ENCODE measurements at places on chromosomes 7 and 10. TPM values are rescaled to one million over a fixed set of nuclear protein-coding genes. Genes with fewer than 3 reads are reported as not detected.

DNA sequence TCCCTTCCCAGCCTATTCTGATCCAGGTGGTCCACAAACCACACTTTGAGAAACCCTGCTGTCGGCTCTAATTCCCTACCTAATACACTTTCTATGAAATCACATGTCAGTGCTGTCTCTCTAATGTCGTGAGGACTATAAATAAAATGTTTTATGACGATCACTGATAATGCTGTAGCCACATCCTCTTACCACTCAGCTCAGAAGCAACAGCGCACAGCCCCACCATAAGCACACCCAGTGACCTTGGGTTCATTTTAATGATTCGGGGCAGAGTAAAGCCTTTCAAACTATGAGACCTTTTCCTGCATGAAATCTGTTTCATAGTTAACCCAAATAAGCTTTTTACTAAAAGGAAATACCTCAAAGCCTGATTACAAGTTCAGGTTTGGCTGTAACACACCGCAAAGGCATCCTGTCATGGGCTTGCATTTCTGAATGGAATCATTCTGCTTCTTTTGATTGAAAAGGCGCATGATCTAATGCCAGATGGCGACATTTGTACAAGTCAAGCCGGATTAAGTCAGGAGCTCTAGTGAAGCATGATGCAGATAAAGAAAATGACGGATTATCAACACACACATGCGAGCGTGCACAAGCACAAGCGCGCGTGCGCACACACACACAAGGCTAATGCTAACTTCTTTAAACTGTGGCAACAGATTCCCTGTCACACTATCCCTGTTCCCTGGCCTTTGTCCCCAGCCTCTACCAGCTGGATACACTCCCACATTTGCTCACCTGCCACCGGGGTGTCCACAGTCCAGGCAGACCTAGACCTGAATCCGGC, 180.5 kb upstream of the PDE1C start:
- H3K27ac ChIP-seq = no peak overlapping the region
- H3K4me3 ChIP-seq = no peak overlapping the region
- no peaks in the 10 kb centered on the region for H3K36me3 ChIP-seq

DNA sequence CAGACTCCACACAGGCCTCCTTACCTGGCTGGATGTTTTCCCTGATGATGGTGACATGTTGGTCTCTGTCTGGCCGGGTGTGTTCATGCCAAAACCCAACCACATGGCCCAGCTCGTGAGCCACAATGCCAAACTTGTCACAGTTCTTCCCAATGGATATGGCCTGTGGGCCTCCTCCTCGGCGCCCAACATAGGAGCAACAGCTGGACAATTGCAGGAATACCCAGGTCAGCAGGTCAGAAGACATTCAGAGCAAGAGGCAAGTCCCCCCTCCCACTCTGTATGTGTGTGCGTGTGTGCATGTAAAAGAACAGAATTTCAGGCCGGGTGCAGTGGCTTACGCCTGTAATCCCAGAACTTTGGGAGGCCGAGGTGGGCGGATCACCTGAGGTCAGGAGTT, 63.7 kb upstream of the OPALIN start:
- H3K4me1 ChIP-seq = no peaks in the 10 kb centered on the region
- no peak for DNase-seq
- H3K4me3 ChIP-seq = no peak overlapping the region
- no peaks in the 10 kb centered on the region for H3K27me3 ChIP-seq
- H3K36me3 ChIP-seq = no peaks in the 10 kb centered on the region
- no peak overlapping the region for H3K27ac ChIP-seq

GRCh38 chr10:93752761-93753160, 5.0 kb upstream of the LGI1 start:
- H3K27ac ChIP-seq = no peak overlapping the region
- no peaks in the 10 kb centered on the region for H3K36me3 ChIP-seq
- DNase-seq = no peak

DNA sequence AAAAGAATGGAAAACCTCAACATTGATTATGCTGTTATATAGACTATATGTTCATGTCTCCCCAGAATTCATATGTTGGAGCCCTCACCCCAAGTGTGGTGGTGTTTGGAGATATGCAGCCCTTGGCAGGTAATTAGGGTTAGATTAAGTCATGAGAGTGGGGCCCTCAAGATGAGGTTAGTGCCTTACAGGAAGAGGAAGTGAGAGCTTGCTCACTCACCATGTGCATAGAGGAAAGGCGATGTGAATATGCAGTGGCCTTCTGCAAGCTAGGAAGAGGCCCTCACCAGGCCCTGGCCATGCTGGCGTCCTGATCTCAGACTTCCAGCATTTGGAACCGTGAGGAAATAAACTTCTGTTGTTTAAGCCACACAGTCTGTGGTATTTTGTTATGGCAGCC, 14.8 kb downstream of the ZNF33A start:
- peaks cover 61% of the 10 kb centered on the region for H3K36me3 ChIP-seq
- H3K27ac ChIP-seq = no peak overlapping the region
- no peaks in the 10 kb centered on the region for H3K27me3 ChIP-seq
- DNase-seq = no peak

- no peaks in the 10 kb centered on the region for H3K36me3 ChIP-seq
- no peak overlapping the region for H3K27ac ChIP-seq
Measured at GRCh38 chr7:71695186-71695585, 563.2 kb downstream of the GALNT17 start.

GRCh38 chr7:32062150-32062549, 8.1 kb downstream of the PDE1C start:
- no peaks in the 10 kb centered on the region for H3K4me1 ChIP-seq
- no peak overlapping the region for H3K27ac ChIP-seq
- no peaks in the 10 kb centered on the region for H3K27me3 ChIP-seq
- H3K36me3 ChIP-seq = no peaks in the 10 kb centered on the region
- no peak overlapping the region for H3K4me3 ChIP-seq

DNA sequence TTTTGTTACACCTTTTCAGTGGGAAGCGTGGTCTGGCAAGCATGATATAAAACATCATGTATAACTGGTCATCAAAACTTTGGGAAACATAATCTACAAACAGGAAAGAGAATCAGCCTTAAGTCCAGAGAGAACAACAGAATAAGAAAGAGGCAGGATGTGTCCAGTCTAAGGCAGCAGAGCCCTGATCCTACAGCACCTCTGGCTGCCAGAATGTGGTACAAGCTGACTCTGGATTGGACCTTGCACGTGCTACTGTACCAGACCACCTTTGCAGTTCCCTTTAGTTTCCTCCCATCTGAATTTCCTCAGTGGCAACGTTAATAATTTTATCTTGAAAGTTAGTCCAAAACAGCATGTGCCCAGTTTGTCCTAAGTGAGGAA, 824.6 kb upstream of the IGFBP3 start:
- H3K4me3 ChIP-seq = no peak overlapping the region
- no peak overlapping the region for H3K27ac ChIP-seq
- DNase-seq = no peak
- no peaks in the 10 kb centered on the region for H3K36me3 ChIP-seq
- no peaks in the 10 kb centered on the region for H3K27me3 ChIP-seq
- H3K4me1 ChIP-seq = no peaks in the 10 kb centered on the region

DNA sequence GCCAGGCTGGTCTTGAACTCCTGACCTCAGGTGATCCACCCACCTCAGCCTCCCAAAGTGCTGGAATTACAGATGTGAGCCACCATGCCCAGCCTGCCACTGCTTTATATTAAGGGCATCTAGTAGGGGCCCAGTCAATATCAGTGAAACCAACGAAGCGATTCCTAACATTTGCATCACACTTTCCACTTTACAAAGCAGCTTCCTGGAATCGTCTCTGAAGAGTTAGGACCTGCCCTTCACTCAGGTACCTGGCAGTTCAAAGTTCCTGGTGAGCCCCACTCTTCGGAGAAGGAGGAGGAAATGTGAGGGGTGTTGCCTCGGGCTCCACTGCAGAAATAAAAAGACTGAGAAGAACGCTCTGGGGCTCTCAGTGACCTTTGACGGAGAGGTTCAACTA, 31.1 kb upstream of the EZH2 start:
- H3K27me3 ChIP-seq = no peaks in the 10 kb centered on the region
- H3K4me1 ChIP-seq = peaks cover 4% of the 10 kb centered on the region
- no peak for DNase-seq
- H3K36me3 ChIP-seq = no peaks in the 10 kb centered on the region

DNA sequence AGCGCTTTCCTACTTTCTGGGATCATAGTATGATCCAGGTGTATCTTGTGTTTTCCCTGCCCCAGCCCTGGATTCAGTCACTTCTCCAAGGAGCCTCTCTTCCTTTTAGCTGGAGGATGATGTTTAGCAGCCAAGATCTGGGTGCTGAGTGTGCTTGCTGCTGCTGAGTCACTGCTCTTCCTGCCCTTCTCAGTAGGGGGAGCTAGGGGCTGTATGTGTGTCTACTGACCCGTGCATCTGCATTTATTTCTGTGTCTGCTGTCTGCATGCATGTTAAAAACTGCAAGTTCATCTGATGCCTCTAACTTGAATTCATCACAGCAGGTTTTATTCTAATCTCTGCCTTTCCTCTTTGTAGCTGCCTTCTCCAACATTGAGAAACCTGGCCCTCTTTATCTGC, 31.6 kb downstream of the MGMT start:
- no peaks in the 10 kb centered on the region for H3K27me3 ChIP-seq
- no peak overlapping the region for H3K27ac ChIP-seq
- DNase-seq = no peak
- H3K36me3 ChIP-seq = no peaks in the 10 kb centered on the region

DNA sequence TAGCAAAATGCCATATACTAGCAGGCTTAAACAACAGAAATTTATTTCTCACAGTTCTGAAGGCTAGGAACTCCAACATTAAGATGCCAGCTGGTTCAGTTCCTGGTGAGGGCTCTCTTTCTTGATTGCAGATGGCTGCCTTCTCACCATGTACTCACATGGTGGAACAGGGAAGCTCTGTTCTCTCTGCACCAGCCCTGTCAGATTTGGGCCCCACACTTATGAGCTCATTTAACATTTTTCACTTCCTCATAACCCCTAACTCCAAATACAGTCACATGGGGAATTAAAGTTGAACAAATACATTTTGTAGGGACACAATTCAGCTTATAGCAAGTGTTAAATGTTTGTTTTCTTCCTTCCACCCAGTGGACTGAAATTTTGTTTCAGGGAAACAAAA, 218.6 kb upstream of the TAC1 start:
- H3K27ac ChIP-seq = no peak overlapping the region
- H3K4me1 ChIP-seq = no peaks in the 10 kb centered on the region
- H3K27me3 ChIP-seq = no peaks in the 10 kb centered on the region
- no peak for DNase-seq

DNA sequence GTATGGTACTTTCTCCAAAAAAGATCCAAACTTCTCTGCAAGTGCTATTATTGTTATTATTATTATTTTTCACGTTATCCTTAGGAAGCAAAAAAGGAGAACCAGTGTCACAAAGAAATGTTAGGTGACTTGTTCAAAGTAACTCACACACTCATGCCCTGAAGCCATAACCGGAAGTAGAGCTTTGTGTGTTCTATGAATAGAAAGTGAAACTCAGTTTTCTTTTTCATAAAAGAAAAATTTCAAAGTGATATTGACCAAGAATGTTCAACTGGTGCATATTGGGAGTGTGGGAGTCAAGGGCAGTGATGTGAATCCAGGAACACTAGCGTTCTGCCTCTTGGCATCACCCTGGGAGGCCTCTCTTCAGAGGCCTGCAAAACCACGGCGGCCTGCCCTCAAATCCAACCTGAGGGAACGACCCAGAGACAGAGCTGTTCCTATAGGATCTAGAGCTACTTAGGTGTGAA, 106.1 kb downstream of the PRKCQ start:
- no peak overlapping the region for H3K27ac ChIP-seq
- no peaks in the 10 kb centered on the region for H3K36me3 ChIP-seq
- no peaks in the 10 kb centered on the region for H3K4me1 ChIP-seq
- no peak for DNase-seq
- no peak overlapping the region for H3K4me3 ChIP-seq

DNA sequence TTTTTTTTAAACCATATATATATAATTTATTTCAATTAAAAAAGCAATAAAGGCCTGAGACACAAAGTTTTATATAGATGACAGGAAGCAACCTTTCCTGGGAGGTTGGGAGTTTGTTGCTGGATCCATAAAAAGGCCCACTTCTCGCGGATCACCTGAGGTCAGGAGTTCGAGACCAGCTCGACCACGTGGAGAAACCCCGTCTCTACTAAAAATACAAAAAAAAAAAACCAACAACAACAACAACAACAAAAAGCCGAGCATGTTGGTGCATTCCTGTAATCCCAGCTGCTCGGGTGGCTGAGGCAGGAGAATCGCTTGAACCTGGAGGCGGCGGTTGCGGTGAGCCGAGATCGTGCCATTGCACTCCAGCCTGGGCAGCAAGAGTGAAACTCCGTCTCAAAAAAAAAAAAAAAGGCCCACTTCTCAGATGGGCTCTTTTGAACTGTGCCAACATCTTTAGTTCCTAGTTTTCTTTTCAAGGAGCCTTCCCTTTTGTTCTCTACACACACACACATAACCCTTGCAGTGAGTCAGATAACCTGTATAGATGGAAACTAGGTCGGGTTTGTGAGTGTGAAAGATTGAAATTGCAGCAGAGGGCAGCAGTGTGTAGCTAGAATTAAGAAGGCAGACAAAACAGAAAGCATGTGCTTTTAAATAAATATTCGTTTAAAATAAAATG, 1.2 kb upstream of the SMNDC1 start:
- no peaks in the 10 kb centered on the region for H3K4me1 ChIP-seq
- H3K27ac ChIP-seq = peak overlapping the region; percentile 95
- H3K27me3 ChIP-seq = no peaks in the 10 kb centered on the region

DNA sequence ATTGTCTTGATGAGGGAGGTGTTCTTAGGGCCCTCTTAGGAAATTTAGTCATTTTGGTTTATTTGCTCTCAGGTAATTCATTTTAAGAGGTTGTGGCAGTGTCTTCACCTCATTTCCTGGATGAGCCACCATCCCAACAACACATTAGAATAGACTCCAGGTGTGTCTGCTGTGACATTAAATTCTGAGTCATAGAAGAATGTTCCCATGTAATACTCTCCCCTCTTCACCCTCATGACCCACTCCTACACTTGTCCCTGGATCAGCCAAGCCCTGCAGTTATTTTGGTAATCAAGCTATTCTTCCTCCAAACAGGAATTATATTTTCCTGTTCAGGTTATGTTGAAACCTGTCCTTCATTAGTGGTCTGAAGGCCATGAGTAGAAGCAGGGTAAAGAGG, 944.1 kb downstream of the SORCS3 start:
- no peak overlapping the region for H3K4me3 ChIP-seq
- H3K4me1 ChIP-seq = no peaks in the 10 kb centered on the region
- no peaks in the 10 kb centered on the region for H3K36me3 ChIP-seq
- H3K27me3 ChIP-seq = no peaks in the 10 kb centered on the region

GRCh38 chr10:26890956-26891355, 30.2 kb upstream of the ABI1 start:
- no peak overlapping the region for H3K27ac ChIP-seq
- H3K27me3 ChIP-seq = no peaks in the 10 kb centered on the region
- H3K36me3 ChIP-seq = no peaks in the 10 kb centered on the region
- no peak for DNase-seq

- H3K4me1 ChIP-seq = no peaks in the 10 kb centered on the region
- H3K27me3 ChIP-seq = no peaks in the 10 kb centered on the region
Measured at GRCh38 chr7:10723832-10724231, 249.8 kb upstream of the PHF14 start.

The LRRN3 gene
- 66.7 TPM for total RNA-seq

The VCL gene
- 173 TPM for total RNA-seq

The RNF32 gene
- total RNA-seq = 0.79 TPM

The SPAG6 gene
- not detected for total RNA-seq

The MSMB gene
- total RNA-seq = not detected

The CPA2 gene
- total RNA-seq = not detected

The CDHR3 gene
- total RNA-seq = not detected

The FGF8 gene
- total RNA-seq = not detected

The NCF1 gene
- 3.0 TPM for total RNA-seq

The FAM237B gene
- not detected for total RNA-seq

The C10orf67 gene
- total RNA-seq = 0.44 TPM

The C7orf33 gene
- not detected for total RNA-seq

The HKDC1 gene
- 0.35 TPM for total RNA-seq

The SAMD9L gene
- 5.7 TPM for total RNA-seq

The WAC gene
- total RNA-seq = 75.4 TPM

All from right atrium auricular region (tissue), 2 donors.